ENCODE measurements at places on chromosomes 1 and 21.

- no peak overlapping the region for H3K4me3 ChIP-seq
- no peaks in the 10 kb centered on the region for H3K27me3 ChIP-seq
- H3K27ac ChIP-seq = no peak overlapping the region
Observed at GRCh38 chr21:35720208-35720731, 340.1 kb downstream of the SETD4 start.

GRCh38 chr21:37550157-37550556 lies 183.6 kb downstream of the DYRK1A start:
- H3K36me3 ChIP-seq = no peaks in the 10 kb centered on the region
- H3K4me1 ChIP-seq = peaks cover 39% of the 10 kb centered on the region
- no peak overlapping the region for H3K27ac ChIP-seq
- no peaks in the 10 kb centered on the region for H3K27me3 ChIP-seq

DNA sequence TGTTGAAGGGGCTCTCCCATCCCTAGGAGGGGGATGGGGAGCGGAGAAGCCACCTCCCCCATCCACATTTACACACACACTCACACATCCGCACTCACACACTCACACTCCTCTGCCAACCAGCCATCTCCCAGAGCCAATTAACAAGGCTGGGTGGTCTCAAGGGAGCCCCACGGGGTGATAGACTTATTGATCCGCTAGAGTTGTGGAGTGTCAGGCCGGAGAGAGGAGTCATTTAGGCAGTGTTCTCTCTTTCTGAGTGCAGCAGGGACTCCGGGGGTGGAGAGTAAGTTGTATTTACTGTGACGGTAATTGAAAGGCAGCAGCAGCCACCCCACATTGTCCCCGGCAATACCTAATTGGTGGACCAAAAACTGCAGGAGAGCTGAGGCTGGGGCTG lies 61.6 kb downstream of the KLHDC7A start:
- DNase-seq = no peak
- peaks cover 10% of the 10 kb centered on the region for H3K27me3 ChIP-seq
- no peak overlapping the region for H3K4me3 ChIP-seq
- H3K4me1 ChIP-seq = no peaks in the 10 kb centered on the region
- no peak overlapping the region for H3K27ac ChIP-seq
- no peaks in the 10 kb centered on the region for H3K36me3 ChIP-seq

- no peaks in the 10 kb centered on the region for H3K36me3 ChIP-seq
- no peak overlapping the region for H3K4me3 ChIP-seq
- H3K27ac ChIP-seq = no peak overlapping the region
- H3K4me1 ChIP-seq = no peaks in the 10 kb centered on the region
Observed at GRCh38 chr1:17773591-17774326, 18.6 kb downstream of the ACTL8 start.

All from Panc1 (cell line).